H1 (cell line): ENCODE measurements at places on chromosomes 4 and X. TPM values are rescaled to one million over a fixed set of nuclear protein-coding genes. Genes with fewer than 3 reads are reported as not detected.

DNA sequence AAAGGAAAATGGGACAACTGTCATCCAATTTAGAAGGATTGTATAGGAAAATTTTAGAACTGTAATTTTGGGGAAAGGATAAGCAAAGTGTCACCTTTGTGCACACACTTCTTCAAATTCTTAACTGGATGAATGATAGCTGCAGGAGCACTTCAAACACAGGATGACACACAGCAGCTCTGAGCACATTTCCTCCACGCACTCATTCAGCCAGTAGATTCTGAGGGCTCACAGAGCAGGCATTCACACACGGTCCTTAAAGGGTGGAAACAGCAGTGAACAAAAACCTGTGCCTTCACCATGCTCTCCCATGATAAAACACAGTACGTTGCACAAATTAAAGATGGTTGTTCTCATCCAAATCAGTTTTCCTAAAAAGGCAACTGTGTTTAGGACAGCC, 38.5 kb upstream of the KLF3 start:
- no peak overlapping the region for H3K4me3 ChIP-seq
- H3K4me1 ChIP-seq, result no peaks in the 10 kb centered on the region
- no peak overlapping the region for H3K27ac ChIP-seq
- no peaks in the 10 kb centered on the region for H3K36me3 ChIP-seq

- no peaks in the 10 kb centered on the region for H3K4me1 ChIP-seq
- no peak overlapping the region for H3K4me3 ChIP-seq
- DNase-seq, result no peak
- no peaks in the 10 kb centered on the region for H3K36me3 ChIP-seq
- H3K27ac ChIP-seq, result no peak overlapping the region
These were observed 119.6 kb downstream of the KLHL13 start for GRCh38 chrX:117996918-117997480.

DNA sequence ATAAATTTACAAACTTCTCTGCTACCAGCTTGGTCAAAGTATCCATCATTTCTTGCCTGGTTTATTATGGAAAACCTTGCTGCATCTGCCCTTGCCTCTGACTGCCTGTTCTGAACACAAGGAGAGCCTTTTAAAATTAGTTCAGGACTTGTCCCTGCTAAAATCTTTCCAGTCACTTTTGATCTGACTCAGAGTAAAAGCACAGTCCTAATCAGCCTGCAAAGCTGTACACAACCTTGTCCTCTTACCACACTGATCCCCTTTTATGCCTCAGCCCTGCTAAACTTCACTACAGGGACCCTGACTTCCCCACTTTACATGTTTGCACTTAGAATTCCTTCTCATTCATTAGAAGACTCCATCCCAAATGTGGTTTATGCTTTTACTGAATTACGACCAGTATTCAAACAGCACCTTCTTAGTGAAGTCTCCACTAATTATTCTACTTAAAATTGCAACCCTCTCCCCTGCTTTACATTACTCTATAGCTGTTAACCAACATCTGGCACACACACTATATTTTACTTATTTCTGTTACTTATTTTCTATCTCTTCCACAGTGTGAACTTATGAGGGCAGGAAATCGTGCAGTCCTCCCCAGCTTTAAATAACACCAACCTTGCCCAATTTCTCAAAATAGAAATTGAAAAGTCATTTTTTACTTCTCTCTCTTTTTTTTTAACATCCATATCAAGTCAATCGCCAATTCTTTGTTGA, 6.3 kb downstream of the GABRA4 start:
- no peaks in the 10 kb centered on the region for H3K4me1 ChIP-seq
- no peak overlapping the region for H3K27ac ChIP-seq
- H3K27me3 ChIP-seq, result peaks cover 9% of the 10 kb centered on the region
- no peak for DNase-seq
- no peak overlapping the region for H3K4me3 ChIP-seq
- H3K36me3 ChIP-seq, result no peaks in the 10 kb centered on the region

The HSFX2 gene
- polyA plus RNA-seq, result 0.17 and 0.49 TPM in 2 replicates

The BMX gene
- polyA plus RNA-seq, result not detected in 2 replicates

The TLR6 gene
- polyA plus RNA-seq, result 0.02 TPM in 1 of 2 replicates, not detected in the other

GRCh38 chr4:185589067-185589836, 53.9 kb upstream of the PDLIM3 start:
- H3K36me3 ChIP-seq, result no peaks in the 10 kb centered on the region
- no peak overlapping the region for H3K27ac ChIP-seq
- no peaks in the 10 kb centered on the region for H3K4me1 ChIP-seq
- no peak for DNase-seq

- DNase-seq, result no peak
- H3K4me3 ChIP-seq, result no peak overlapping the region
- H3K27ac ChIP-seq, result no peak overlapping the region
- H3K4me1 ChIP-seq, result no peaks in the 10 kb centered on the region
These were observed 155.6 kb upstream of the PITX2 start for GRCh38 chr4:110778521-110778920.

The ADAM29 gene
- polyA plus RNA-seq, result 0.03 TPM in 1 of 2 replicates, not detected in the other

GRCh38 chr4:109155682-109156283, 146.7 kb downstream of the COL25A1 start:
- no peak overlapping the region for H3K4me3 ChIP-seq
- no peak overlapping the region for H3K27ac ChIP-seq
- H3K36me3 ChIP-seq, result no peaks in the 10 kb centered on the region
- no peaks in the 10 kb centered on the region for H3K27me3 ChIP-seq

The PSAPL1 gene
- 0.03 TPM in 2 replicates for polyA plus RNA-seq

- no peaks in the 10 kb centered on the region for H3K36me3 ChIP-seq
- no peak overlapping the region for H3K27ac ChIP-seq
- no peak for DNase-seq
- H3K27me3 ChIP-seq, result no peaks in the 10 kb centered on the region
- H3K4me1 ChIP-seq, result peaks cover 6% of the 10 kb centered on the region; the same call in 1 of the 2 replicates
- no peak overlapping the region for H3K4me3 ChIP-seq
These were observed 58.0 kb upstream of the KLF3 start for GRCh38 chr4:38605753-38606586.

The TEX13D gene
- polyA plus RNA-seq, result 0.03 TPM in 2 replicates

- peak; percentile 72 for DNase-seq
- no peaks in the 10 kb centered on the region for H3K36me3 ChIP-seq
- H3K27ac ChIP-seq, result peak overlapping the region; percentile 66; the same call in 1 of the 2 replicates
- peak overlapping the region; percentile 27; the same call in 1 of the 2 replicates for H3K4me3 ChIP-seq
These were observed 83.8 kb upstream of the MAML3 start for GRCh38 chr4:140237616-140238350.

The AMOT gene
- polyA plus RNA-seq, result 2.3 and 3.3 TPM in 2 replicates

- H3K4me3 ChIP-seq, result no peak overlapping the region
- H3K36me3 ChIP-seq, result no peaks in the 10 kb centered on the region
- no peak for DNase-seq
- H3K27ac ChIP-seq, result no peak overlapping the region
These were observed 40.9 kb upstream of the MAP3K15 start for GRCh38 chrX:19556202-19556601.

The RNF113A gene
- polyA plus RNA-seq, result 9.7 and 10.3 TPM in 2 replicates

The CT45A1 gene
- polyA plus RNA-seq, result not detected in 2 replicates

DNA sequence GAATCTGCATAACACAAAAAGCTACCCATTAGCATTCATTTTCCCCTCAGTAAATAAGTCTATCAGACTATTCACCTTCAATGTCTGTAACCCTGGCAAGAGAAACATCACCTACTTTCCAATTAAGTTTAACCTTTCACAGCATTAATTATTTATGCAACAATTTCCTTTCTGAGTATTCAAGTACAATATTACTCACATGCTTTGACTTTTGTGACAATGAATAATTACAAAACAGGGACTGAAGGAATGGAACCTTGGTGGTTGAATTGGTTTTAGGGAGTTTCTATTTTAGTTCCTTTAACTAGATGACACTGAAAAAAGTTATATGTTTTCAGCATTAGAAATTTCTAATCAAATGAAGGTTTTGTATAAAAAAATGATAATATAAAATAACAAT, 932.3 kb upstream of the EPHA5 start:
- no peaks in the 10 kb centered on the region for H3K4me1 ChIP-seq
- H3K4me3 ChIP-seq, result no peak overlapping the region
- no peaks in the 10 kb centered on the region for H3K36me3 ChIP-seq
- DNase-seq, result no peak

DNA sequence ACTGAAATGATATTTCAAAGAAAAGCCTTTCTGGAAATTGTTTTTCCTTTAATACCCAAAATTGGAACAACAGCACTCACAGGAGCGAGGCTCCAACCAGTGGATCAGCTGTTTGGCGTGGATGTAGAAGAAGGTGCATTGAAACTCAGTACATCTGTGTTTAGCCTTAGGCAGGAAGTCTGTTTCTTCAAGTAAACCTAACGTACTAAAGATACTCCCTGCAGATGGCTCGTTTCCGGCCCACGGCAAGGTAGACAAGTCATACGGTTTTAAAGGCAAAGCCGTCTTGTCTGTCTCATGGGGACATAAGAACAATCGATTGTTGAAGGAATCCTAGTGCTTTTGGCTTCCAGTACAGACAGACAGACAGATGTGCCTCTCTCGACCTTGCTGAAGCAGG, 50.0 kb upstream of the CLCN4 start:
- H3K27me3 ChIP-seq, result no peaks in the 10 kb centered on the region
- H3K4me1 ChIP-seq, result peaks cover 3% of the 10 kb centered on the region; the same call in 1 of the 2 replicates
- peaks cover 6% of the 10 kb centered on the region; the same call in 1 of the 2 replicates for H3K36me3 ChIP-seq
- no peak overlapping the region for H3K4me3 ChIP-seq
- DNase-seq, result no peak

DNA sequence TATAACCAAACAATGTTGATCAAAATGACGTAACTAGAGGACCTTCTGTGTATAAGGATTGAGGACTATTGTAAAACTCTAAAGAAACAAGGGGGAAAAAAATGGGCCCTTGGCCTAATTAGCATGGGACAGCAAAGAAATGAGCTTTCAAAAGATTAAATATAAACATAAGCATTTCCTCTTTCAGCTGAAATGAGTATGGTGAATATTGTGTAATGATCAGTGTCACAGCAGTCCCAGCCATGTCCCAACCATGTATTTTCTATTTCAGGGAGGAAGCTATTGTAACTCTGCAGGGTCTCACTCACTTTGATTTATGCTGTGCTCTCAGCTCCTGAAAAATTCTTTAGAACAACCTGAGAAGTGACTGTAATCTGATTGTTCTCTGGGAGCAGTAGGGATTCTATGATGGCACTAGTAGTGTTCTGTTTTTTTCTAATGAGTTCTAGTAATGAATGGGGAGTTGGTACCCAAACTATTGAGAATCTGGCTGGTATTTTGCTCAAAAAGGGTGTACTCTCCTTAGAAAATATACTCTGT, 25.8 kb downstream of the ANXA10 start:
- H3K27ac ChIP-seq, result no peak overlapping the region
- H3K36me3 ChIP-seq, result no peaks in the 10 kb centered on the region
- no peak for DNase-seq
- H3K4me3 ChIP-seq, result no peak overlapping the region
- no peaks in the 10 kb centered on the region for H3K27me3 ChIP-seq

DNA sequence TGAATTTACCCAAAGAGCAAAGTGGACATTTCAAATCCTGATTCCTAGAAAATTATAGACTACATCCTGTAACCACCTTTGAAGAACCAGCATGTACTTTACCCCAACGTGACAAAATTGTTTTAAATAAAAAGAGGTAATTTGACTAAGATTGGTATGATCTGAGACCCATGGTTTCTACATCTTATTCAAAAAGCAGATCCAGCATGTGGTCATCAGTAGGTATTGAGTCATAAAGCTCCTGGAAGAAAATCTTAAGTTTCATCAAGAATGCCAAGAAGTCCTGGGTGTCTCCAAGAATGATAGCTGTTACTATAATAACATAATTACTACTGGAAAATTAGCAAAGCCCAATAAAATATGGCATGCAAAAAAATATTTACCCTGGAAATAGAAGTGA, 61.8 kb downstream of the NFKB1 start:
- DNase-seq, result no peak
- H3K27me3 ChIP-seq, result no peaks in the 10 kb centered on the region
- H3K4me1 ChIP-seq, result no peaks in the 10 kb centered on the region
- H3K27ac ChIP-seq, result no peak overlapping the region
- no peak overlapping the region for H3K4me3 ChIP-seq

DNA sequence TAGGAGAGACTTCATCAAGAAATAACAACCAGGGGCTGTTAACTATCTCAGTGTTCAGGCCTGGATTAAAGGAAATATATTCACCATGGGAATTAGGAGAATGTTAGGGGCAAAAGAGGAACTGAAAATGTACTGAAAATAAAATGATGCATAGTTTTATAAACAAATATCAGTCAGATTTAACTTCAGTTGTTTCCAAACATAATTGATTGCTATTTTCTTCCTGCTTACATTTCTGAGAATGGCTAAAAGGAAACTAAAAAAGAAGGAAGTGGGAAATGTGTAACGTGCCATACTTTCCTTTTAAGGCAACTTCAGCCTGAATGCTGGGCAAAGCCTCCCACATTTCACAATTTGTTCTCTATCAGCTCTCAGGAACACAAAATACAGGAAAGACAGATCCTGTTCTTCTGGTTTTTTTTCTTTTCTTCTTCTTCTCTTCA, 178.1 kb downstream of the MAML3 start:
- no peak overlapping the region for H3K27ac ChIP-seq
- DNase-seq, result no peak
- H3K4me3 ChIP-seq, result no peak overlapping the region
- H3K4me1 ChIP-seq, result no peaks in the 10 kb centered on the region

The MAGEA11 gene
- polyA plus RNA-seq, result not detected in 2 replicates

GRCh38 chr4:119517361-119518229, 111.0 kb downstream of the PDE5A start:
- no peak for DNase-seq
- H3K4me3 ChIP-seq, result no peak overlapping the region
- no peaks in the 10 kb centered on the region for H3K27me3 ChIP-seq
- no peaks in the 10 kb centered on the region; the same call in 1 of the 2 replicates for H3K4me1 ChIP-seq
- H3K27ac ChIP-seq, result no peak overlapping the region
- no peaks in the 10 kb centered on the region; the same call in 1 of the 2 replicates for H3K36me3 ChIP-seq

DNA sequence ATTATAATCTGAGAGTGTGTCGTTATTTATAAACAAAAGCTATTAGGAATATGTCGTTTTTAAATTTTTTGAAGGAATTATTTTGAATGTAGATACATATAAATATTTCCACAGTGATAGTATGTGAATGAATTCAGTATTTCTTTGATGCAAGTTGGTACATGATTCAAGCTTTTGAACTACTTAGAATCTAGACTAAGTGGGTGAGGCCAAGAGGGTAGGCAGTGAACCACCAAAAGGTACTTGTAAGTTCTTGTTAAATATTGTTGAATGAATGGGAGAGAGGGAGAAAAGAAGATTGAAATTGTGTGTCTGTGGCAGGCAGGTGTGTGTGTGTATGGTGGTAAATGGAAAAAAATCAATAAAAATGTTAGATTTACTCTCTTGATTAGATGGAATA, 69.6 kb downstream of the ARFIP1 start:
- peak overlapping the region; percentile 25; the same call in 1 of the 2 replicates for H3K27ac ChIP-seq
- peaks cover 15% of the 10 kb centered on the region; the same call in 1 of the 2 replicates for H3K4me1 ChIP-seq
- H3K27me3 ChIP-seq, result no peaks in the 10 kb centered on the region
- no peak overlapping the region for H3K4me3 ChIP-seq

DNA sequence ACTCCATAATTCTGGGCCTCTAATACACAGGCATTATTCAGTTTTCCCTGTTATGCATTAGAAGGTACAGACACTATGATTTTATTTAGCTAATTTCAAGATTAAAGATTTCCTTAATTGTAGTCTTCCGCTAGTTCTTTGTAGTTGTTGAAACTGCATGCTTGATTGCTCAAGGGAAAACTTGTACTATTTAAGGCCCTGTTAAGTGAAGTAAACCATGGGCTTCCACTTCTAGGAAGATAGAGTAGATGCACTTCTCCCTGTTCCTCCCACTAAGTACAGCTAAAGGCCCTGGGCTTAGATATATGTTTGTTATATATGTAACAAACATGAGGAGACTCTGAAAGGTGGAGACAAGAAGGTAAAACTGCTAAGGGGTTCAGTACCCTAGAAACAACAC, 215.8 kb upstream of the LEF1 start:
- no peaks in the 10 kb centered on the region for H3K27me3 ChIP-seq
- no peaks in the 10 kb centered on the region for H3K36me3 ChIP-seq
- H3K27ac ChIP-seq, result no peak overlapping the region
- H3K4me1 ChIP-seq, result no peaks in the 10 kb centered on the region
